IPS DF 19.7 (cell line): ENCODE measurements at places on chromosomes 2 and 18.

- no peak for DNase-seq
Observed at GRCh38 chr2:66733364-66733999, 298.6 kb downstream of the MEIS1 start.

DNA sequence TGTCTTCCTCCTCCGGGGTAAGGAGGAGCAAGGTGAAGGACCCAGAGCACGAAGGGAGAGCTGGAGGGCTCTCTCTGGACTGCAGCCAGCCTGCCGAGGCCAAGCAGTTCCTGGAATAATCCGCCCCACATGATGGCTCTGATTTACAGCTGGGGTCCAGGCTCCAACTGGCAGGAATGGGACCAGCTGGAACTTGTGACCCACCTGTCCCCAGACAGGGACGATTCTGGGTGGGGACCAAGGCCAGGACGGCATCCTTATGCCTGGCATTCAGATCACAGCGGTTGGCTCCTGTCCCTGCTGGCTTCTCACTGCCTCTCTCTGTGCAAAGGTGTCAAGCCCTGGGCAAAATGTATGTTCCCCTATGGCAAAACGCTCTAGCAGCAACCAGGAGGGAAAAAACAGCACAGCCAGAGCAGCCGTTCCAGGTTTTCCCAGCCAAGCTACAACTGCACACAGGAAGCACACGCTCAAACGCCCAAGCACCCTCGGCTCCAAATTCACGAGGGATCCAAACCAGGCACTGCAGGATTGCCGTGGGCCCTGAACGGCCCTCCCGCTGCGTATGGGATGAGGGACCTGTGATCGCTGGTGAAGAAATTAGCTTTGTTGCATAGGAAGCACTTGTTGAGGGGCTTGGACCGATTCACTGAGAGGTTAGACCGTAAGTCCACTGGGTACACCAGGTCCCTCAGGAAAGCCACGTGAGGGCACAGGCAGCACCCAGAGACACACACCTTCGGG, 35.8 kb downstream of the FAM178B start:
- DNase-seq: no peak

GRCh38 chr18:8942021-8942908, 160.2 kb upstream of the NDUFV2 start:
- DNase-seq: no peak

DNA sequence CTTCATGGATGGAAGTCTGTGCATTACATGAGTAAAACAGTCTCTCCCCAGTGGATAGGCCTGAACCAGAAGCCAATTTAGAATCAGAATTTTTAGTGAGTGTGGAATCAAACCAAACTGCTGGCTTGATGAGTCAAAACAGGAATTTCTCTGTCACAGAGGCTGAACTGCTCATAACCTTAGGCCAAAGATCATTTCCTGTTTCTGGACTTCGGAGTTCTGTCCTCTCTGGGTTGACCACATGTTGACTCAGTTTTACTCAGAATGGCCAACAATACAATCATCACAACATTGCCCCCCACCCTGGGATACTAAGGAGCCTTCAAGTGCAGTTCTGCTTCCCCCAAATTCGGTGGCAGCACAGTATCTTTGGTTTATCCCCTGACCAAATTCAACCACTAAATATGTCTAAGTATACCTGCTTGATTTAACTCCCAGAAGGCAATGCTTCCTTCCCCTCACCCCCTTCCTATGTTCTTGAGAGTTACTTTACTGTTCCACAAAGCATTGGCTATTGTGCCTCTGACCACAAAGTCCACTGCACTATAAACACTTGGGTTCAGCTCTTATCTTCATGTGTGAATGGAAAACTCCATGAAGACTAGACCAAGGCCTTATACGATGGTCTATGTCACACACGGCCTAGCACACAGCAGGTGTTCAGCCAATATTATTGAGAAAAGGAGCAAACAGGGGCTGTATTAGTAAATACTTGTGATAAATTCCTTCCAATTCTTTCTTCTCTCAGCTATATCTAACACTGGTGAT, 67.8 kb downstream of the NXPH2 start:
- DNase-seq: no peak

GRCh38 chr2:11790228-11790627, 43.8 kb downstream of the LPIN1 start:
- no peak for DNase-seq

DNA sequence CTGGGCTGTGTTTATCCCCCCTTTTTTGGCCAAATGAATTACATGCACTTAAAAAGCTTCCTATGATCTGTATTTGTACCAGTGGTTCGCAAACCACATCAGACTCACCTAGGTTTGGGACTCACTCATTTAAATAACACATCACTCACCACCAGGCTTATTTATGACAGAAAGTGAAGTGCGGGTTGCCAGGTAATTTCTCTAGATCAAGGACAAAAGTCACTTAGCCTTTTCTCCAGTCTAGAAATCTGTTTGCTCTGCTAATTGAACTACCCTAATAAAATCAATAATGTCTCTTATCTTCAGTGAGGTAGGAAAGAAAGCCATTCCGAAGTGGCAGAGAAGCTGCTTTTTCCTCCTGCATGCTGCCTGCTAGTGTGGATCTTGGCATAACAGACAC, 88.1 kb upstream of the SLC8A1 start:
- DNase-seq: no peak
